Calu3 (cell line): ENCODE measurements at places on chromosomes 6 and 20.

DNA sequence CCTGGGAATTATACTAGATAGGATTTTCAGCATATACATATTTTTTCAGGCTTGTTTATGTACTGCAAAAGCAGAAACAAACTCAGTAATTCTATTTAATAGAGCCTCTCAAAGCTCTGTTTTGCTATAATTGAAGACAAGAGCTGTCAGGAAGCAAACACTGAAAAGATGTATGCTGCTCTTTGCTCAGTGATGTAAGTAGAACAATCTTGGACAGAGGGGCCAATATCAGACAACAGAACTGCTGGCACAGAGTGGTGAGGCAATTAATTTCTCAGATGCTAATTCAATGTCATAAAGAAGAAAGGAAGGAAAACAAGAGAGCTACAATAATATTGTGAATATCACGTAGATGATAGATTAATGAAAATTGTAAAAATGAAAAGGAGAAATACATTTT, 663.3 kb upstream of the ADGRB3 start:
- no peak for DNase-seq
- no peaks in the 10 kb centered on the region for H3K27me3 ChIP-seq
- no peaks in the 10 kb centered on the region for H3K4me1 ChIP-seq
- H3K4me3 ChIP-seq = no peak overlapping the region
- H3K27ac ChIP-seq = no peak overlapping the region

- H3K27ac ChIP-seq = no peak overlapping the region
- H3K36me3 ChIP-seq = no peaks in the 10 kb centered on the region
- H3K4me3 ChIP-seq = no peak overlapping the region
- H3K27me3 ChIP-seq = no peaks in the 10 kb centered on the region
- H3K4me1 ChIP-seq = peaks cover 8% of the 10 kb centered on the region
- DNase-seq = peak; percentile 12
Observed at GRCh38 chr6:155530219-155530834, 74.7 kb upstream of the NOX3 start.

DNA sequence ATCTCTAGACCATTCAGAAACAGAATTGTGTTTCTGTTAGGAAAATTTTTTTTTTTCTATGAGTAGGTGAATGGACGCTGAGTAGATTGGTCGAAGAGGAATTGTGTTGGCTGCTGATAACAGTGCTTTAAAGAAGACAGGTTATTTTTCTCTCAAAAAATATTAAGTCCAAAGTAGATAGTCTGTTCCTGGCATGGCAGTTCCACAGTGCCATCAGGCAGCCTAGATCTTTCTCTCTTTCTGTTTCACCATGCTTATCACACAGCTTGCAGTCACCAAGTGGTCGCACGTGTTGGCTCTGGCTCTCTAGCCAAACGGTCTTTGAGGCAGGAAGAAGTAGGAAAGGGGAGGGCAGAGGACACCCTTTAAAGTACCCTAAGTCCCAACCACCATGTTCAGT, 22.4 kb upstream of the SERINC3 start:
- DNase-seq = no peak
- H3K4me1 ChIP-seq = no peaks in the 10 kb centered on the region
- peaks cover 14% of the 10 kb centered on the region for H3K27me3 ChIP-seq

GRCh38 chr6:94071835-94072234, 652.5 kb upstream of the EPHA7 start:
- no peak overlapping the region for H3K4me3 ChIP-seq
- H3K27me3 ChIP-seq = no peaks in the 10 kb centered on the region
- DNase-seq = no peak

- peaks cover 23% of the 10 kb centered on the region for H3K36me3 ChIP-seq
- no peak overlapping the region for H3K4me3 ChIP-seq
- H3K27ac ChIP-seq = peak overlapping the region; percentile 1
- H3K4me1 ChIP-seq = peaks cover 55% of the 10 kb centered on the region
- DNase-seq = no peak
Observed at GRCh38 chr20:36104244-36104643, 50.3 kb upstream of the EPB41L1 start.

- peak; percentile 9 for DNase-seq
- no peaks in the 10 kb centered on the region for H3K36me3 ChIP-seq
- H3K27ac ChIP-seq = no peak overlapping the region
- no peaks in the 10 kb centered on the region for H3K27me3 ChIP-seq
Observed at GRCh38 chr6:112413780-112414179, 66.7 kb downstream of the RFPL4B start.

- H3K27me3 ChIP-seq = peaks cover 58% of the 10 kb centered on the region
- H3K36me3 ChIP-seq = no peaks in the 10 kb centered on the region
- DNase-seq = no peak
- peak overlapping the region; percentile 43 for H3K27ac ChIP-seq
Observed at GRCh38 chr6:52760105-52760765, 3.0 kb downstream of the GSTA2 start.

GRCh38 chr20:51372176-51372803, 170.2 kb downstream of the NFATC2 start:
- H3K4me1 ChIP-seq = no peaks in the 10 kb centered on the region
- H3K27ac ChIP-seq = no peak overlapping the region
- no peaks in the 10 kb centered on the region for H3K36me3 ChIP-seq
- peaks cover 48% of the 10 kb centered on the region for H3K27me3 ChIP-seq

DNA sequence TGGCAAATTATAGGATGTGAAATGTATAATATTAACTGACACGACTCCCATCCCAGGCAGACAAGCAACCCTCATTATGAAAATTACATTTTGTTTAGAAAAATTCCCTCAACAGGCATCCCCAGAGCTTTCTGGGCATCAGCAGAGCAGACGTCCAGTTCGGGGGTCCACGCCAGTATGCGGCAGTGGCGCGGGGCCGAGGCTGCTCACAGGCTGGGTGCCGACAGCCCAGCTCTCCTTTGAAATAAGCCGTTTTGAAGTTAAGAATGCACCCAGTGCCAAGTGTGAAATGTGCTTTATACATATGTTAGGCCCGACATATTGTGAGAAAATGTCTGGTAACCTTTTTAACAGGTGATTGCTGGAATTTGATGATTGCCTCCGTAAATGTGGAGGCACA, 50.4 kb downstream of the RPP40 start:
- H3K4me1 ChIP-seq = no peaks in the 10 kb centered on the region
- peaks cover 3% of the 10 kb centered on the region for H3K36me3 ChIP-seq
- H3K27me3 ChIP-seq = no peaks in the 10 kb centered on the region
- no peak overlapping the region for H3K27ac ChIP-seq
- H3K4me3 ChIP-seq = no peak overlapping the region

- DNase-seq = peak; percentile 52
- H3K4me3 ChIP-seq = peak within 1 kb of the TSS; percentile 69
- no peak within 1 kb of the TSS for H3K27ac ChIP-seq
- H3K36me3 ChIP-seq = peaks cover 5% of the 10 kb centered on the region
- peaks cover 16% of the 10 kb centered on the region for H3K27me3 ChIP-seq
Observed at GRCh38 chr6:35776364-35777215, at the start of gene CLPSL2. CLPSL2 (plus strand) TSS chr6:35776598; CDS start chr6:35776619, 21 bp downstream.

DNA sequence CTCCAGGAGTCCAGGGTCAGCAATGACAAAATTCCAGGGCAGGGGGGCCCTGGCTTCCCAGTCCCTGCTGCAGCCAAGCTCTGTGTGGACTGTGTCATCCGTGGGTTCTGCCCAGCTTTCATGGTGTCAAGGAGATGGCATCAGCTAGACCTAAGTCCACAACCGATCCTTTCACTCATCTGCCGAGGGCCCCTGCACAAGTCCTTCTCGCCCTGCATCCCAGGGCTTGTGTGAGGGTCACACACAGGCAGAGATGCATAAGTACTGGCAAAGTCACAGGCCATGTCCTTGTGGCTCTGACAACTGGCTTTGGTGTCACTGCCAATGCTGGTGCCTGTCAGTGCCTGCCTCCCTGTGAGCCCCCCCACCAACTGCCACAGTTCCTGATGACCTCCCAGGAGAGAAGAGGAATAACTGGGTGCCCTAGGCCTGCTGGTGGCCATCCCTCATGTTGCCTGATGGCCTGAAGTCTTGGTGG, 181.4 kb upstream of the CST7 start:
- no peak overlapping the region for H3K27ac ChIP-seq
- no peaks in the 10 kb centered on the region for H3K4me1 ChIP-seq
- H3K27me3 ChIP-seq = peaks cover 13% of the 10 kb centered on the region

DNA sequence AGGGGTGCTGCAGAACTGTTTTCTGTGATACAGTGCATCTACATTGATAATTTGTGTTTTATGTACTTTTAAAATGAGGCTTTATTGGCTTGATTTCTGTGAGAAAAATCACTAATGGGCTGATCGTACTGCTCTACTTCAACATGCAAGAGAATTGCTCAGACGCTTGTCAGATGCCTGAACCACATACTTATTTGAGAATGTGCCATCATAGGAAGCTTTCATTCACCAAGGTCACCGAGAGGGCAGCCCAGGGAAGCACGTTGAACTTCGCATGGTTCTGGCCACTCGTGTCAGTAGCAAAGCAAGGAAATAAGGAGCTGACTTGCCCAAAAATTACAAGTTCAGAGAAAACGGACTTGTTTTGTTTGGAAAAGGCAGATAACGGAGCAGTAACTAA, 168.5 kb upstream of the AKAP12 start:
- H3K4me3 ChIP-seq = no peak overlapping the region
- DNase-seq = no peak
- no peaks in the 10 kb centered on the region for H3K27me3 ChIP-seq
- H3K4me1 ChIP-seq = peaks cover 33% of the 10 kb centered on the region

DNA sequence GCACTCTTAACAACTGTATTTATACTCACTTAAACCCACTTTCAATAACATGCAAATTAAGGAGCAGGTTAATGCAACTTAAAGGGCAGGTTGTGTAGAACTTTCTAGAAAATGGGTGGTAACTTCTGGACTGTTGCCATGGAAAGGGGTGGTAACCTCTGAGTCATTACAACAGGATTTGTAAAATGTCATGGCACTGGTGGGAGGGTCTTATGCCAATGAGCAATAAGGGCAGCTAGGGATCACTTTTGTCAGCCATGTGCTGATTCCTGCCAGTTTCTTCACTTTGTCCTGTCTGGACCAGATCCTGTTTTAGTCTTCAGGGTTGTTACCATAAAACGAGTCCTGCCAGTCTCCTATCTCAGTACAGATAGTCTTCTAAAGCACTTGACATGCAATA, 560.5 kb upstream of the PTCHD4 start:
- H3K4me1 ChIP-seq = no peaks in the 10 kb centered on the region
- no peaks in the 10 kb centered on the region for H3K27me3 ChIP-seq
- H3K36me3 ChIP-seq = no peaks in the 10 kb centered on the region

DNA sequence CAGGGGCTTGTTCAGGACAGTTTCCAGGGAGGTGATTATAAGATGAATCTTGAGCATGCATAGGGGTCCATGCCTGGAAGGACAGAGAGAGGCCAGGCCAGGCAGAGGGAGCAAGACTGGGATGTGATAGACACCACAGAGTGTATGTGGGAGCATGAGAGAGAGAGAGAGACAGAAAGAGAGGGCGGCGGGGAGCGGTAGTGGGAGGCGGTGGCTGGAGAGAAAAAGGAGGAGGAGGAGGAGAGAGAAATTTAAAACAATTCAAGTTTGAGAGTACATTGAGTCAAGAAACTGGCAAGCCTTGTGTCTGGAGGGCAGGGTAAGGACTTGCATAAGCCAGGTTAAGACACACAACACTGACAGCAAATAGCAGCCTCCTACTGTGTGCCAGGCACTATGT, 162.9 kb upstream of the HDAC2 start:
- no peak overlapping the region for H3K27ac ChIP-seq
- DNase-seq = no peak
- H3K4me3 ChIP-seq = no peak overlapping the region
- no peaks in the 10 kb centered on the region for H3K4me1 ChIP-seq
- H3K36me3 ChIP-seq = no peaks in the 10 kb centered on the region

GRCh38 chr20:22890594-22891300, 144.4 kb upstream of the SSTR4 start:
- H3K27ac ChIP-seq = no peak overlapping the region
- no peak for DNase-seq
- H3K4me1 ChIP-seq = no peaks in the 10 kb centered on the region
- peaks cover 26% of the 10 kb centered on the region for H3K27me3 ChIP-seq
- H3K36me3 ChIP-seq = no peaks in the 10 kb centered on the region

DNA sequence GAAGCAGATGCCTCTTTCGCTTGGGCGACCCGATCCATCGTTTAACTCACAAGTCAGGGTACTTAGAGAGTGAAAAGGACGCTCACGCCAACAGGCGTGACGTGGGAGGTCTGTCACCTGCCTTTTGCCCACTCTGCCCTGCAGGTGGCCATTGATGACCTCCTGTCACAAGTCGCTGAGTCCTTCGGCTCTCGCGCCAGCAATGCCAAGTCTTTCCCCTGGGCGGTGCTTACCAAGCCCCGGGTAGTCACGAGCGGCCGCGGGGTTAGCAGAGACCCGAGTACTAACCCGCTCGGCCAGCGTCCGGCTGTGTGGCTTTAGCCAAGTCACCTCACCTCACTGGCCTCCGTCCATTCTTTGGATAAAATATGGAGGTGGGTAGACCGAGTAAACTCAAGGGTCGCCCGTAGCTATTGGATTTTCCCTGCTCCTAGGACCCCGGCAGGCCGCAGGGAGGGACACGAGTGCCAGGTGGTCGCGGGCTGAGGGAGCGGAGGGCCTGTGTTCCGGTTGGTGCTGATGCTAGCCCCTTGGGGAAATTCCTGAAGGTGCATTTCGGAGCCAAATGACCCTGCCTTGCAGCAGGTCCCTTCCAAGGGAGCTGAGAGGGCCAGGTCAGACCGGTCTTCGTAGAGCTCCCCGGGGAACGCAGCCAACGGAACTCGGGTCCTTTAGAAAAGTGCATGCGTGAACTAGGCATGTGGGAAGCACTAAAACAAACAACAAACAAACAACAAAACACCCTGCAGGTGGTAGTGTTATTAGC, 668 bp downstream of the PKIB start:
- peak overlapping the region; percentile 88 for H3K4me3 ChIP-seq
- H3K27ac ChIP-seq = peak overlapping the region; percentile 25
- H3K27me3 ChIP-seq = no peaks in the 10 kb centered on the region

- no peak overlapping the region for H3K27ac ChIP-seq
- H3K4me3 ChIP-seq = no peak overlapping the region
- no peaks in the 10 kb centered on the region for H3K36me3 ChIP-seq
- peaks cover 10% of the 10 kb centered on the region for H3K4me1 ChIP-seq
- no peak for DNase-seq
- H3K27me3 ChIP-seq = peaks cover 67% of the 10 kb centered on the region
Observed at GRCh38 chr20:48841875-48842529, 14.2 kb upstream of the PREX1 start.

GRCh38 chr20:12372557-12372956, 454.9 kb downstream of the BTBD3 start:
- peaks cover 12% of the 10 kb centered on the region for H3K4me1 ChIP-seq
- no peak overlapping the region for H3K27ac ChIP-seq
- H3K4me3 ChIP-seq = no peak overlapping the region
- DNase-seq = no peak
- no peaks in the 10 kb centered on the region for H3K36me3 ChIP-seq
- H3K27me3 ChIP-seq = no peaks in the 10 kb centered on the region

DNA sequence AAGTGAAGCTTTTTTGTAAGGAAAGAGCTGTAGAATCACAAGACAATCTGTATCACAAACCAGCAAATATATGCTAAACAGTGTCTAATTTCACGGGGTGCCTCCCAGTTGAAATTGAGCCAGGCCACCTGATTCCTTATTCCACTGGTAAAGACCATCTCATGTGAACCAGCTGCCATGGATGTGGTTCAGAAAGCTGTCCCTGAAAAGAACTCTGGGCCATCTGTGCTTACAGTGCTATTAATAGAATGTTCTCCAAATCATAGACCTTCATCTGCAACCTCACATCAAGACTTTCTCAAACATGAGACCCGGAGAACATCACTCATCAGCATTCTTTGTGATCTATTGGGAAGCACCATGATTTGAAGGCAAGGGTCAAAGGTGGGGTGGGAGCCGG, 89.7 kb downstream of the FBXO5 start:
- H3K4me1 ChIP-seq = no peaks in the 10 kb centered on the region
- no peaks in the 10 kb centered on the region for H3K36me3 ChIP-seq
- peaks cover 40% of the 10 kb centered on the region for H3K27me3 ChIP-seq
- H3K4me3 ChIP-seq = no peak overlapping the region
- no peak overlapping the region for H3K27ac ChIP-seq
